Esophagus muscularis mucosa (tissue), 4 donors: ENCODE measurements at places on chromosomes 1 and 21. TPM values are rescaled to one million over a fixed set of nuclear protein-coding genes. Genes with fewer than 3 reads are reported as not detected.

The TAS1R2 gene
- total RNA-seq: not detected

DNA sequence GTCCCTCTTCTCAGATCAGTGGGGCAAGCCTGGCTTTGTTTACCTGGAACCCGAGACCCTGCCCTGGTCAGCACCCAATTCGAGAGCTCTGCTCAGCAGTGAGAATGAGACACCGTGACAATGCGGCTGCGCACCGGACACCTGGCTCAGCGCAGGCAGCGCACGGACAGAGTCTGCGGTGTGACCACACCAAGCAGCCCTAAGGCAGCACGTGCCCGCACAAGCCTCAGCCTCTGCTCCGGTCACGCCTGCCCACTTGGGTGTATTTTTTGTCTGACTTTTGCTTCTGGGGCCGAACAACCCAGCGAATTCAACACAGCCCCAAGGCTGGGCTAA, 4.7 kb downstream of the KRTAP10-8 start:
- peak; percentile 57 for DNase-seq

GRCh38 chr1:106055855-106056254, 1000.6 kb upstream of the PRMT6 start:
- DNase-seq: no peak

The KCNK2 gene
- 2.9 TPM for total RNA-seq

- peak; percentile 57 for DNase-seq
Measured at GRCh38 chr1:183908079-183908478, 103.2 kb downstream of the RGL1 start.

DNA sequence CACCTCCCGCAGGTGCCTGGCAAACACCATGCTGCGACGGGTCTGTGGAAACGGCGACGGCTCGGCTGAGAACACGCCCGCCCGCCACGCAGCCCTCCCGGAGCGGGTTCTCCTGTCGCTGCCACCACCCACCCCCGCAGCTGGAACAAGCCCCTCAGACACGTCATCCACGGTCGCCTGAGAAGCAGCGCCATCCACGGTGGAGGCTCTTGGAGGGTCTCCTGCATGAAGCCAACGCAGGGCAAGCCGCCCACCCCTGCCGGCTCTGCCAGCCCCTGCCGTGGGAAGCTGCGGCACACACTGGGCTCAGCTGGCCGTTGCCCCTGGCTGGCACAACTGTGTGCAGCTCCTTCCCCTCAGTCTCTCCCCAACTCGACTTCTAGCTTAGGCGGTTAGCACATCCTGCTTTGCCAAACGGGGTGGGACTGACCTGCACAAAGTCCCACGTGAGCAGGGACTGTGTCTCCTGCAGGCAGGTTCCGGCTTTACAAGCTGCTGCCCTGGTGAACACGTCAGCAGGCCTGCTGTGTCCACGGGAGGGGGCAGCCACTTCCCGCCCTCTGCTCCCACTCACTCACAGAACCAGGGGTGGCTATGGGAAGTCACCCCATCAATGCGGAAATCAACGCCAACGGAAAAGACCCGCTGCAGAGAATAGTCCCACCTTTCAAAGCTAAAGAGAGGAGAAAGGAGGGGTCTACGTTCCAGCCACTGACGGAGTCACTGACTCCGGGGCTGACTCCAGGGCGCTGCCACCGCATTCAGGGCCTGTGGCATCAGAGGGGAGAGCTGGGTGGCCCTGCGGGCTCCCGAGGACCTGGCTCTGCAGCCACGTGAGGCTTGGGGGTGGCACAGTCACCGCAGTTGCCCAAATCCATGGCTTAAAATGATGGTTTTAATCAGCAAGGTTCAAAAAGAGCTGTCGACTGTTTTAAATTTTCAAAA, 10.3 kb downstream of the POFUT2 start:
- DNase-seq: no peak

The PLA2G2E gene
- total RNA-seq: not detected

GRCh38 chr1:156623946-156624813, 5.0 kb downstream of the HAPLN2 start:
- no peak for DNase-seq

The ZNF683 gene
- total RNA-seq: not detected
